Naive thymus-derived CD8-positive, alpha-beta T cell (primary cell): ENCODE measurements at places on chromosomes 11 and 22. TPM values are rescaled to one million over a fixed set of nuclear protein-coding genes. Genes with fewer than 3 reads are reported as not detected.

GRCh38 chr22:36680038-36680437 lies 23.5 kb downstream of the CACNG2 start:
- H3K4me1 ChIP-seq, result no peaks in the 10 kb centered on the region
- H3K36me3 ChIP-seq, result no peaks in the 10 kb centered on the region
- DNase-seq, result no peak
- H3K27me3 ChIP-seq, result peaks cover 29% of the 10 kb centered on the region
- no peak overlapping the region for H3K27ac ChIP-seq
- H3K4me3 ChIP-seq, result no peak overlapping the region

- H3K27ac ChIP-seq, result peak overlapping the region; percentile 97
- H3K4me1 ChIP-seq, result peaks cover 60% of the 10 kb centered on the region
- H3K27me3 ChIP-seq, result no peaks in the 10 kb centered on the region
- peak overlapping the region; percentile 28 for H3K4me3 ChIP-seq
- no peak for DNase-seq
- peaks cover 26% of the 10 kb centered on the region for H3K36me3 ChIP-seq
Measured at GRCh38 chr11:35214226-35214770, 75.3 kb downstream of the CD44 start.

DNA sequence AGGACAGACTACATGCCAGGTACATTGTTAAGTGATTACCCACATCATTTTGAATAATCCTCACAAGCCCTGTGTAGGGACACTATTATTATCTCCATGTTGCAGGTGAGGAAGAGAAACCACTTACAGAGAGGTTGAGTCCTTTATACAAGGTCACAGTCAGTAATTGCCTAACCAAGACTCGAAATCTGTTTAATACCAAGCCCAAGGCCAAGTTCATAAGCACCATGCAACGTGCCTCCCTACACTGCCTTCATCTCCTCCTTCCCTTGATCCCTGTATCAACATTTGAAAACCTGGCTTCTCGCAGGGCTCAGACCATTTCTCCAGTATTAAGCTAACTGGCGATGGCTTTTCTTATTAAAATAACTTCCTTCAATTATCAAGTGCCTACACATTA lies 41.7 kb upstream of the SEZ6L start:
- no peak overlapping the region for H3K27ac ChIP-seq
- no peak overlapping the region for H3K4me3 ChIP-seq
- H3K27me3 ChIP-seq, result peaks cover 7% of the 10 kb centered on the region
- no peaks in the 10 kb centered on the region for H3K36me3 ChIP-seq
- no peaks in the 10 kb centered on the region for H3K4me1 ChIP-seq
- no peak for DNase-seq

DNA sequence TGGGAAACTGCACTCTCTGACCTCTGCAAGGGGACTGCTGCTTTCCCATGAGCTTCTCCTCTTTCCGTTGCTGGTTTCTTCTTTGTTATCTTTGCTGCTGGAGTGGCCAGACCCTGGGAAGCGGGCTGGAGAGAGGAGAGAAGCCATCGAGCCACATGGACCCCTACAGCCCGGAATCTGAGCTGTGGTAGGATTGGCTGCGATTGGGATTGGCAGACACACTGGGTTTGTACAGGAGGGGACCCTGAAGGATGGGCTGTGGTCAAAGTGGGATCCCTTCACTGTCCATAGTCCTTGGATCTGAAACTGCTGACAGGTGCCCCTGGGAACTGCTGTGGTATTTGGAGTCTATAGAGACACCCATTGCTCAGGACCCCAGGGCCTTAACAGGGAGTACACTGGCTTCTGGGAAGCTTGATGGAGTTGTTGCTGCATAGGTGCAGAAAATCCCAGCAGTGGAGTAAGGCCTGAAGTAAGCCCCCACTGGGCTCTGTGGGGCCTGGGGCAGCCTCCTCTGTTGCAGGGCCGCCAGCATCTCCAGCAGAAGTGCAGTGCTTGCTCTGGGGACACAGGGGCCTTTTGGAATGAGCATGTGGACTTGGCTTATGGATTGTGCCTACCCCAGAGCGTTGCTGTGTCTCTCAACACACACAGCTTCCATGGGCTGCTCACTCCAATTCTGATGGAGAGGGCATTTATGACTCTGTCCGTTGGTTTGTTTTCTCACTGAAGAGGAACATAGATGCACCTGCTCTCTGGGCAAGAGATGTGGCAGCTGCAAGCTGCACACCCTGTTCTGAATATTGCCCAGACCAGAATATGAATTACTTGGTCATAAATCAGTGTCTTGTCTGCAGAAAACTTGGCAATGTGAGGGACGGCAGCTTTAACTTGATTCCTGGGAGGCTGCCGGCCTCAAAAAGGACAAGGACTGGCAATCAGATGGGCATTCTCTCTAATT lies 32.0 kb downstream of the BCR start:
- peaks cover 3% of the 10 kb centered on the region for H3K36me3 ChIP-seq
- H3K4me3 ChIP-seq, result no peak overlapping the region
- H3K27ac ChIP-seq, result peak overlapping the region; percentile 51
- no peaks in the 10 kb centered on the region for H3K27me3 ChIP-seq

GRCh38 chr11:2290351-2290841 lies 11.3 kb downstream of the C11orf21 start:
- peaks cover 42% of the 10 kb centered on the region for H3K4me1 ChIP-seq
- no peak overlapping the region for H3K27ac ChIP-seq
- no peak overlapping the region for H3K4me3 ChIP-seq
- no peak for DNase-seq

DNA sequence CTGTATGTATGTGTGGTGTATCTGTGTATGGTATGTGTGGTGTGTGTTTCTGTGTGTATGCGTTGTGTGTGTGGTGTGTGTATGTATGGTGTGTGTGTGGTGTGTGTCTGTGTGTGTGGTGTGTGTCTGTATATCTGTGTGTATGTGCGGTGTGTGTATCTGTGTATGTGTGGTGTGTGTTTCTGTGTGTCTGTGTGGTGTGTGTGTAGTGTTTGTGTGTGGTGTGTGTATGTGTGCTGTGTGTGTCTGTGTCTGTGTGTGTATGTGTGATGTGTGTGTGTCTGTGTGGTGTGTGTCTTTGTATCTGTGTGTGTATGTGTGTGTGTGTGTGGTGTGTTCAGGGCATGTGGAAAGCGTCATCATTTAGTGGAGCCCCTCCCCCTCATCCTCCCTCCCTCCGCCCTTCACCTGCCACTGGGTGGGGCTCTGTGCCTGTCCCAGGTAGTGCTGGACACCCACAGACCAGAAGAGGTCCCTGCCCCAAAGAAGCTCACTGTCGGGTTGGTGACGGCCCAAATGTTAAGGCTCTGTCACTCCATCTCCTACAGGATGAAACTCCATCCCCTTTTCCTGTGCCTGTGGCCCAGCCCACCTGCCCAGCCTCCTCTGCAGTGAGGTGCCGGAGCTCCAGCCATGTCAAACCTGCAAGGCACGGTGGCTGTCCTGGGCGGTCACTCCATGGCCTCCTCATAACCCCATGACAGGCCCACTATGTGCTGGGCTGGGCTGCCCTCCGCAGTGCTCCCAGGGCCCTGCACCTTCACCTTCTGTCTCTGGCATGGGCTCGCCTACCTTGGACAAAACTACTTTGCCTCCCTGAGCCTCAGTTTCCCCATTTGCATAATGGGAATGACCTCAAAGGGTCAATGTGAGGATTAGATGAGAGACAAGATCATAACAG lies 23.4 kb upstream of the SHISAL1 start:
- H3K4me3 ChIP-seq, result no peak overlapping the region
- DNase-seq, result no peak
- H3K4me1 ChIP-seq, result peaks cover 7% of the 10 kb centered on the region
- peaks cover 3% of the 10 kb centered on the region for H3K36me3 ChIP-seq

DNA sequence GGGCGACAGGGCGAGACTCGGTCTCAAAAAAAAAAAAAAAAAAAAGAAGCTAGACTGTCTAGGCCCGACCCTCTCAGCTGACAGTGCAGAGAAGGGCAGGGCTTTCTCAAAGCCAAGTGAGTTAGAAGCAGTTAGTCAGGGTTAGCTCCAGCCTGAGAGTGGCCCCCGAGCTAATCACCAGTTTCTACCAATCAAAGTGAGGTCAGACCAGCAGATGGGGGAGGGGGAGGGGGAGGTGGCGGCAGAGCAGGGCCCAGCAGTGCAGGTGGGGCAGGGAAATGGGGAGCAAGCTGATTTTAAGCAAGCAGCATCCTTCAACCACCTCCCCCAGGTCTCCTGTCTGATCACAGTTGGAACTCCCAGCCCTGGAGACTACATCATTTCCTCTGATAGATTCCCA lies 55.3 kb upstream of the PRR5 start:
- H3K4me3 ChIP-seq, result no peak overlapping the region
- H3K27ac ChIP-seq, result no peak overlapping the region

DNA sequence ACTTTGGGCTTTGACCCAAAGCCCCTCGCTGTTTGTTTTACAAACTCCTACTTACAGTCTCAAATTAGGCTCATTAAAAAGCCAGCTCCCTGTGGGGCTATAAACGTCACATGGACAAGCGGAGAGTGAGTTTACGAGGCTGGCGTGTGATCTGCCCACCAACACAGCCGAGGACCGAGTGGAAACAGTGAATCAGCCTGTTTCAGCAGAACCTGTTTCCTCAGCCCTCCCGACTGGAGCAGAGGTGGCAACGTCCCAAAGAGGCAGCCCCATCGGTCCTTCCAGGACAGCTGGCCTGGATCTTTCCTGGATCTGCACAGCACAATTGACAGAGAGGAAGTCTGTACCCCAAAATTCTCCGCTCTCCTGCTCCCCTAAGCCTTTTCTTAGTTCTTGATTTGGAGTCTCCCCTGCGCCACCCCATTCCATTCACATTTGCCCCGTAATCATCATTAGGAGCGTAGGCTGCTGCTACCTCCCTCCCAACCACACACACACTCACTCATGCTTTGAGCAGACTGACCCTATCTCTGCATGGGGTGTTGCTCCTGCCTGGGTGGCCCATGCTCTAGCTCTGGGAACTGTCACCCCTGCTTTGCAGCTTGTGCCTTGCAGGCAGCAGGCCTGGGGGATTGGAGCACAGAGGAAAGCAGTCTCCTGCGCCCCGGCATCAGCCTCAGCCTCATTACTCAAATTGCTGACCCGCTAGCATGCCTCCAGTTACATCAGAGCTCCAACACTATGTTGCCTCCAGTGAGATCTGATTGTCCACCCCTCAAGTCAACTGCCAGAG lies 117.8 kb downstream of the NAT10 start:
- no peak for DNase-seq
- no peaks in the 10 kb centered on the region for H3K27me3 ChIP-seq
- no peak overlapping the region for H3K4me3 ChIP-seq
- H3K27ac ChIP-seq, result no peak overlapping the region
- no peaks in the 10 kb centered on the region for H3K36me3 ChIP-seq

DNA sequence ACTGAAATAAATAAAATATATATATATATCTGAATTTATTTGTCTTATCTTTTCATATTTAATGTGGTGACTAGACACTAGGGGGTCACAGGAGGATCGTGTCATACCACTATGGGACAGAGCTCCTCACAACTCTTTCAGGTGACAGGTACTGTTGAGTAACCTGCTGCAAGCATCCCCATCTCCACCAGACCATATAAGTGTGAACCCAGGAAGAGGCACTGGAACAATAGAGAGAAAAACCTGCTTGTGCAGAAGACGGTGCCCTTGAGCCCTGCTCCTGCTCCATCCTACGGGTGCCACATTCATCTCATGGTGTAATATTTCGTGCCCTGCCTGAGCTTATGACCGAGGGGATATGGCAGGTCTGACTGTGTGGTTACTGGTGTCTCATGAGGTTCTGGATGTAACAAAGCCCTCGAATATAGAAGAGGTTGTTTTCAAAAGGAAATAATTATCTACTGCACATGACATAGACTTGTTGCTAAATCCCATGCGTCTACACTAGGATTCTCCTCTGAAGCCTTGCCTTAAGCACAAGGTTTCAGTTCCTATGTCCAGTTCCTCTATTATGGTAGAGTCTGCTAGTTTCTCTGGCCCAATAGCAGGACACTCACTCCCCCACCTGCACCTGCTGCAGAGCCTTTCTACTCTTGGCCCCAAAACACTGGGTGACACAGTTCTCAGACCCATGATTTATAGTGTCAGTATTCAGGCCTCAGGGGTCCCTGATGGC lies 70.4 kb downstream of the GGTLC2 start:
- H3K27me3 ChIP-seq, result no peaks in the 10 kb centered on the region
- no peak for DNase-seq
- H3K4me3 ChIP-seq, result no peak overlapping the region
- no peaks in the 10 kb centered on the region for H3K36me3 ChIP-seq

GRCh38 chr11:105713696-105714095 lies 103.8 kb downstream of the GRIA4 start:
- H3K4me3 ChIP-seq, result no peak overlapping the region
- no peaks in the 10 kb centered on the region for H3K36me3 ChIP-seq
- no peak overlapping the region for H3K27ac ChIP-seq
- H3K27me3 ChIP-seq, result no peaks in the 10 kb centered on the region
- DNase-seq, result no peak

GRCh38 chr11:68550485-68550817 lies 89.9 kb downstream of the PPP6R3 start:
- H3K4me3 ChIP-seq, result peak overlapping the region; percentile 71
- H3K27me3 ChIP-seq, result no peaks in the 10 kb centered on the region
- H3K36me3 ChIP-seq, result peaks cover 99% of the 10 kb centered on the region

DNA sequence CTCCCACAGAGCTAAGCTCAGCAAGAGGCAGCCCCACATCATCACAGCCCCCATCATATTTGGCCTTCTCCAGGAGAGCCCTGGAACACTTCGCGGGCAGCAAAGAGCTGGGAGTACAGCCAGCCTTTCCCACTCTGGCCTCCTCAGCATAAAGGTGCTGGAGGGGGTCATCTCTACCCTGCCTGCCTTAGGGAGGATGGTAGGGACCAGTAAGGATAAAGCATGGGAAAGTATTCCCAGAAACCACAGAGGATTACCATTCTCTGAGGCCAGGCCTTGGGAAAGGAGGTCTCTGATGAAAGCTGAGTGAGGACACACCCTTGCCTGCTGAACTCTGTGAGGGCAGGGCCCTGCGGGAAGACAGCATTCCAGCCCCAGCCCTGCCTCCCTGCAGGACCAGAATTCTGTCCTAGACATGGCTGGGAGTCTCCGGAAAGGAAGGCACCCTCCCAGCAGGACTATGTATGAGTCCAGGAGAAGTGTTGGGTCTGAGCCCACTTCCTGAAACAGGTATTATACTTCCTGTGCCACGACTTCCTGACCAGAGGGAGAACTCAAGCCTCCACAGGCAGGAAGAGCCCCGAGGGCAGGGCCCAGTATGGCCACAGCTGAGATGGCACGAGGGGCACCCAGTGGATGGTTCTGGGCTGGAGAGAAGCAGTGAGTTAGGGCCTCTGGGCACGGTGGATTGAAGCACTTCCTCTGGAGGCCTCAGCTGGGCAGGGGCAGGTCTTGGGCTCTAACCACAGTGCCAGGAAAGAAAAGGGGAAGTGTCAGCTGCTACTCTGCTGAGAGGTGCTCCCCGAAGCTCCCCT lies 12.9 kb upstream of the CASTOR1 start:
- no peak for DNase-seq
- peaks cover 62% of the 10 kb centered on the region for H3K36me3 ChIP-seq
- no peaks in the 10 kb centered on the region for H3K27me3 ChIP-seq
- H3K4me3 ChIP-seq, result peak overlapping the region; percentile 71
- peak overlapping the region; percentile 98 for H3K27ac ChIP-seq
- peaks cover 90% of the 10 kb centered on the region for H3K4me1 ChIP-seq

The ADAMTS15 gene
- total RNA-seq, result 0.05 TPM

The OR2D2 gene
- total RNA-seq, result not detected

The CAPN5 gene
- total RNA-seq, result 9.9 TPM
